PC-9 (cell line): ENCODE measurements at places on chromosomes 2 and 18.
A peak's percentile ranks its signal among the peaks of the same experiment; 100 is the strongest.

DNA sequence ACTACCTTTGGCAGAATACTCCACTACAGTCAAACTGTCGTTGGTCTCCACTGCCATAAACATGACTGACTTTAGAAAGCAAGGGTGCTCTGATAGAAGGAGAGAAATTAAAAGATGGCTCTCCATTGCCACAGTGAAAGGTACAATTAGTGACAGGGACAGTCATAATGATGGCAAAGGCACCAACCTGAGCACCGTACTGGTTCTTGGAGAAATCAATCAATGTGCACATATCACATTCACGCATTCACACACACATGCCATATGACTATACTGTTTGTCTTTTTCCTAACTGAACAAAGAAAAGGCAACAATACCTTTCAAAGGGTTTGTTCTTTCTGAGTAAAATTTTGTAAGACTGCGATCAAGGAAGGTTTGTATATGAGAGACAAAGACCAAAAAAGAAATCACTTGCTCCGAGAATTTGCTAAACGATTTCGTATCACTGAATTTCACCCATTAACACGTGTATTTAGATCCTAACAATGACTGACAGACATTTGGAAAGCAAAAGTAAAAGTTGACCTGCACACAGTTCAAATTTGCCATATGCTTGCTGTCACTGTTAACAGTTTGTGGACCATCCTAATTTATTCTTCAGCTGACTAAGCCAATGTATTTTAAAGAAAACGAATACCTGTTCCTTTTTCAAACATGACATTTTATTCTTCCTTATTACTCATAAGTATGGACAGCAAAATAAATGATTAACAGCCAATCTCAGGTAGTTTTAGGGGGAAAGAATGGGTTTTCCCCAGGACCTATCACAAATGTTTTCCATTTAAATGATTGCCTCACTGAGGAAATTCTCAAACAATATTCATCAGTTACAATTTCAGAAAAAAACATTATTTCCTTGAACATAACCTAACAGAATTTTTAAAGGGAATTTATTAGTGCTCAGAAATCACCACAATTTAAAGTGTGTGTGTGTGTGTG is 644.4 kb downstream of the ZEB2 start:
- DNase-seq = no peak

GRCh38 chr2:237075749-237076599 is 9.7 kb upstream of the COPS8 start:
- peak; percentile 93 for DNase-seq

GRCh38 chr2:241808051-241808720 is 807 bp upstream of the NEU4 start:
- DNase-seq = no peak

DNA sequence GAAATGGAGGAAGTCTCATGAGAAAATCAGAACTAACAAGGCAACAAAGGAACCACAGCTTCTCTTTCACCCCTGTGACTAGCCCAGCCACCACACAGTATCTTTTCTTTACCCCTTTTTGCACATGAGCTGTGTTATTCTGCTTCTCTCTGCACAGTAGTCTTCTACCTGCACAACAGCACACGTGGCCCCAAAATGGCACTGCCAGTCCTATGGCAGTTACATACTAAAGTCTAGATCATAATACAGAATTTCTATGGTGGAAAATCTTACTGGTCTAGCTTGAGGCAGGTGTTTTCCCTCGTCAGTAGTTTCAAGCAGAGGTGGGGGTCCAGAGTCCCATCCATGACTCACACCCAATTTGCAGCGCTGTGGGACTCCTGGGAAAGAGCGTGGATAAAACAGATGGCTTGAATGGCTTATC is 177.7 kb downstream of the DIS3L2 start:
- no peak for DNase-seq

DNA sequence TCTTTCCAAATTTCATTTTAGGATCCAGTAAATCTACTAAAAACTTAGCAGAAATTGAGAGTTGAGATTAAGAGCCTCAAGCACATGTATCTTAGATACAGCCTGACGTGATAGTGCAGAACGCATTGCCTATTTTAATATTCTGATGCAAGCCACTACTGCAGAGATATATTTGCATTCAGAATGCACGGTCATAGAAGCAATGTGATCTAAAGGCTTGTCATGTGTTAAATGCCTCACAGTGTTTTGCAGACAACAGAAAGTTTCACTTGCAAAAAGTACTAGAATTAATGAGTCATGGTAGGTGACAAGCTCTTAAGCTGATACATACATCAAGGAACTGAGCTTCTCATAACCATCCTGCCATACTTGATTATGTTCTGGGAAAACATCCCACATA is 886.7 kb upstream of the CHAC2 start:
- no peak for DNase-seq

GRCh38 chr2:145617906-145618305 is 1098.0 kb upstream of the ZEB2 start:
- DNase-seq = no peak

DNA sequence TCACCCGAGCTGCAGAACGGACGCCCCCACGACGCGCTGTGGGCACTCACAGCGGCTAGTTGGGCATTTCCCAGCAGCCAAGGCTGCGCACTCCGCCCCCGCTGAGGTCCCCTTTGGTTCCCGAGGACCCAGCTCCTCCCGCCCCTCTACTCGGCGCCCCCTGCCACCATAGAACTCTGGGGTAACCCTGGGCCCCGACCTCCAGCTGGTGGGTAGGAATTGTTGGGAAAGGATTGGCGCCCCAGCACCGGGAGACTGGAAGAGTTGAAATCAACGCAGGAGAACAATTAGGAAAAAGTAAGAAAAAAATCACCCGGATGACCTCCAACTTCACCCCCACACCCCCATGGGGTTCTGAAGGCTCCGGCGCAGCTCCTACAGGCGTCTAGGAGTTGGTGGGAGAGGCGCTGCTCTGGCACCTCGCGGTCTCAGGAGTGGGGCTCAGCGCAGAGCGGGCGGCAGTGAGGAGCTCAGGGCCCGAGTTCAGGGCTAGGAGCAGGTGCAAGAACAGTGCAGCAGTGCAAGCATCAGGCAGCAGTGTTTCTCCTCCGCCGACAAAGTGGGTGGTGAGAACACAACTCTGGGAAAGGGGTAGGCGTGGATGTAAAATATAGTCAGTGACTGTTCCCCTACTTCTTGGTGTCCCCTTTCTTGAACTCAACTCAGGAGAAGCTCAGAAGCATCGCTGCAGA is 14.0 kb downstream of the POU3F3 start:
- no peak for DNase-seq

DNA sequence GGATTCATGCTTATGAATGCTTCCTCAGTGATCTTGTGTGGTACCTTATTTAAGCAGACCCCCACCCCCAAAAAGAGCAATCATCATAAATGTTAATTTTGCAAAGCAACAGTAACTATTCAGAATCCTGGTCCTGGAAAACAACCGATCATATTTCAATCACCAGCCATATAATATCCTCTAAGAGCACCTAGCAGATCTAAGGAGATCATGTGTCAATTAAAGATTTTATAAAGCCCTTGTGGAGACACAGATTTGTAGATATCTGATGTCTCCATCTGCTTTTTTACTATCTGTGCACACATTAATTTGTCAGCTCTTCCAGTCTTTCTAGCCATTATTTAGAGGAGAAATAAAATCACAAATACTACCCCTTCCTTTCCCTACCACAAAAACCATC is 423.7 kb downstream of the TGIF1 start:
- DNase-seq = no peak

DNA sequence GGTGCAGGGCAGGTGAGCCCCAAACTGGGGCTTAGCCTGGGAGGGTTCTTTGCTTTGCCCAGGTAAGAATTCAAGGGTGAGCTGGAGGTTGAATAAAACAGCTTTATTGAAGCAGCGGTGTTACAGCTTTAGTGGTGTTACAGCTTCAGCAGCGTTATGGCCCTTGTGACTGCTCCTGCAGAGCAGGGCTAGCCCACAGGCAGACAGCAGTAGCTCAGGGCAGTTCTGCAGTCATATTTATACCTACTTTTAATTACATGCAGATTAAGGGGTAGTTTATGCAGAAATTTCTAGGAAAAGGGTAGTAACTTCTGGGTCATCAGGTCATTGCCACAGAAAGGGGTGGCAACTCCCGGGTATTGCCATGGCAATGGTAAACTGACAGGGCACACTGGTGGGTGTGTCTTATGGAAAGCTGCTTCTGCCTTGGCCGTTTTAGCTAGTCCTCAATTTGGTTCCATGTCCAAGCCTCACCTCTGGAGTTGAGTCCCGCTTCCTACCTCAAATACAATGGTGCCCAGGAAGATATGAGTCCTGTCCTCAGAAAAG is 78.2 kb downstream of the THNSL2 start:
- no peak for DNase-seq

GRCh38 chr2:3665886-3666612 is 8.0 kb downstream of the ALLC start:
- DNase-seq = no peak

GRCh38 chr2:38128653-38129052 is 52.7 kb upstream of the CYP1B1 start:
- no peak for DNase-seq

- DNase-seq = no peak
Observed at GRCh38 chr2:150140777-150141176, 346.7 kb downstream of the RND3 start.

- no peak for DNase-seq
Observed at GRCh38 chr2:210028178-210028577, 25.7 kb downstream of the RPE start.

GRCh38 chr18:45981821-45982220 is 14.7 kb upstream of the EPG5 start:
- no peak for DNase-seq

- no peak for DNase-seq
Observed at GRCh38 chr2:150567771-150568301, 80.4 kb upstream of the RND3 start.

DNA sequence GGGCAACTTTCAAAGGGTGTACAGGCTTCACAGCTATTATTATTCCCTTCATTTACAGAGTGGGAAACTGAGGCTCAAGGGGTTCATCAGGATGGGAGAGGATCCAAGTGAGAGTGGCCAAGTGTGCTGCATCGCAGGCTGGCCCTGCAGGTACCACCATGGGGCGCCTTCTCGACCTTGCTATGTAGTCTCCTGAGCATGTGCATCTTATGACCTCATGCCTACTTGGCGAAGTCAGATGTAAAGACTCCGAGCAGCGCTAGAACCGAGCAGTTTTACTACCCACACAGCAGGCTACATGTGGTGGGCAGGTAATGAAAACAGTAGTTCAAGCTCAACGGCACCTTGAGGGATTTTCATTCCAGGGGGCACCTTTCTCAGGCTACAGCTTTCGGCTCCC is 42.0 kb downstream of the TFCP2L1 start:
- no peak for DNase-seq

DNA sequence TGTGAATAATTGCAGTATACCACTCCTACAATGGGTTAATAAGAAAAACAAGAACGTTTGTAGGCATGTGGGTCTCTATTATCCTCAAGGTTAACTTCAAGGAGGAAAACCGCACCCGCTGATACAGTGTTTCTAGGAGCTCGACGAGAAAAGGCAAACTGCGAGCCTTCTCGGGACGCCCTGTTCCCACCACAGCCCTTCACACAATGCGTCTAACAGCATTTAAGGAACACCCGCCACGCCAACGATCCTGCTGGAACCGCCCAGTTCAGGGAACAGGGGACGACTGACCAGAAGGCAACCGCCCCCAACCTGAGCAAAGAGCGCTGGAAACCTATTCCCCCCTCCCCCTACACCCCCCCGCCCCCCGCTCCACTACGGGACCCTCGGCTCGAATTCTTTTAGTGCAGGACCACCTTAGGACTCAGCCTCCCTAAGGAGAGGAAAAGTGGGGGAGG is 710 bp upstream of the TMSB10 start:
- no peak for DNase-seq

DNA sequence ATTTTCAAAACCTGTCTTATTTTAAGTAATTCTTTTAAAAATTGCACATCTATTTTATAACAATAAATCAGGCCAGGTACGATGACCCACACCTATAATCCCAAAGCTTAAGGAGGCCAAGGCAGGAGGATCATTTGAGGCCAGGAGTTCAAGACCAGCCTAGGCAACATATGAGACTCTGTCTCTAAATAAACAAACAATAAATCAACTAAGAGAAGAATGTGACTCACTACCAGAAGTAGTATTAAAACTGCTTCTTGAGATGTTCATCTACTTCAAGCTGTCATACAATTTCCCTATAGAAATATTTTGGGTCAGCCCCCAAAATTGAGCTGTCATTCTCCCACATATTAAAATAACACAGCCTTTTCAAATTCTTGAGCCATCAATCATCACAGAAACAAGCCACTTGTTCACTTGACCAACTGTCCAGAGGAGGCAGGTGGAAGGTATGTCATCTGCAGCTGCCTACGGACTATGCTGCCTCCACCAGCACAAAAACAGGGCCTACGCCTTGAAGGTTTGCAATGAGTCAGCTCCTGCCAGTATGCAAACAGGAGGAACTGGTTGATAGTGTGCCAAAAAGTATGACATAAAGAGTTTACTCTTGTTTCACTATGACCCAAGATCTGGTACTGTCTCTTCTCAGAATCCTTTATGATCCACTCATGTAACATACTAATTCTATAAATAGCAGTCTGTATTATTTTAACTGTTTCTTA is 33.6 kb downstream of the KIDINS220 start:
- DNase-seq = peak; percentile 79

GRCh38 chr2:128783193-128783671 is 464.6 kb upstream of the HS6ST1 start:
- no peak for DNase-seq

- no peak for DNase-seq
Observed at GRCh38 chr2:126775300-126775985, 119.5 kb downstream of the GYPC start.

DNA sequence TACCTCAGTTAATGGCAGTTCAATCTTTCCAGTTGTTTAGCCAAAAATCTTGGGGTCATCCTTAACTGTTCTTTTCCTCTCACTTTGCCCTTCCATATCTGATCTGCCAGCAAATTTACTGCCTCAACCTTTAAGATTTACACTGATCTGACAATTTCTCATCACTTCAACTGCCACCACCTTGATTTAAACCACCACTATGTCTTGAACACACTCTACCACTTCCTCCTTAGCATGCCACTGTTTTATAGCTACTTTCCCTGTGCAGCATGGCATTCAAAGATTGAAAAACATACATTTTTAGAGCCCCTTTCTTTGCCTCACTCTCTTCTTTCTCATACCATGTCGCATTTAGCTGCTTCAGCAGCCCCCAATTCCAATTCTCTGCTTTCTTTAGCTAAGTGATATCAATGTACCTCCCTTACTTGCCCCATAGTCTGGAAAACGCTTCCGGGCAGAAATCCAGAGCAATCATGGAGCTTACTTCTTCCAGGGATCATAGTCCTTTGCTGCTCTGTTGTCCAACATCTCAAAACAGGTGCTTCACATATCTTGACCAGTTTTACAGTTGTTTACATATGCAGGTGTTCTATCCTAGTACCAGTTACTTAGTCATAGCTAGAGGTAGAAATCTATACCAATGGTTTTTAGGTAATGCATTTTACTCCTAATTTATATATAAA is 10.9 kb downstream of the PGAP1 start:
- no peak for DNase-seq

- no peak for DNase-seq
Observed at GRCh38 chr18:407191-407590, 93.3 kb downstream of the COLEC12 start.

GRCh38 chr2:29246383-29247300 is 131.4 kb downstream of the CLIP4 start:
- no peak for DNase-seq

GRCh38 chr18:7524786-7525185 is 42.3 kb upstream of the PTPRM start:
- no peak for DNase-seq
